ENCODE measurements at places on chromosomes 5 and 9.

DNA sequence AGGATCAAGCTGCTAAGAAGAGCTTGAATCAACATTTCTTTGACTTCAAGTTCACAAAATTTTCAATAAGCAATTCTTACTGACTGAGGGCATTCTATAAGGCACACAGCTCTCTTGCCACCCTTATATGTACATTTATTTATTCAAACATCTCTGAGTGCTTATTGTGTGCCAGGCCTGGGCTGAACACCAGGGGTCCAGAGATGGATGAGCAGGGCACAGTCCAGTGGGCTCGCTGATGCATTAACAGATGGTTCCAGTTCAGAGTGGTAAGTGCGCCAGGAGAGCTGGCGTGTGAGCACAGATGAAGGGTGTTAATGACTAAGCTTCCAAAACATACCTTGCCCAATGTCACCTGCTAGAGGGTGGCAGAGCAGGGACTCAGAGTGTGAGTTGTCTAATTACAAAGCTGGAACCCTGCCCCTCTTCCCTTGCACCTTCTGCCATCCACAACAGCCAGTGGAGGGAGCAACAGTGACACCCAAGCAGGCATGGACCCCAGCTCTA, 24.6 kb downstream of the ALG2 start:
- no peak for DNase-seq

- DNase-seq = no peak
Observed at GRCh38 chr5:57804505-57804904, 321.9 kb upstream of the ACTBL2 start.

DNA sequence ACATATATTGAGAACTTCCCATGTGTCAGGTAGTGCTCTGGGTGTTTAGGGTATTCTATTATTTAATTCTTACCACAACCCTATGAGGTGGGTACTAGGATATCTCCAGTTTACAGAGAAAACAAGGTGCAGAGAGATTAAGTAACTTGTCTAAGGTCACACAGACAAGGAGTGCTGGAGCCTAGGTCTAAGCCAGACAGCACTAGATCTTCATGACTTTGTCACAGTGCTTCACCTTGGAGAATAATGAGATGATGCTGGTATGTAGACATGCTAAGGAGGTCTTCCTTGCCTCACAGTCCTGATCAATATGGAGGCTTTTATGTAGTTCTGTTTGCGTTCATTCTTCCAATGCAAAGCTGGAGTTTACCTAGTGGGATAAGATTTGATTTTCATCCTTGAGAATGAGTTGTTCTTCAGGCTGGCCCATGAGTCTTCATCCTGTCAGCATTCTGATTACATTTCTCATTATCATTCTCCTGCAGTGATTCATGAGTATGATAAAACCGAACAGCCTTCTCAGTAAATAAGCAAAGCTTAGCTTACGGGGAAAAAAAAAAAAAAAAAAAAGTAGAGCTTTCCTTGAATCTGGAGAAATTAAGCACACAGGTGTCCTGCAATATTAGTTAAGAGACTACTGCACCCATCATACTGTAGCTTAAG, 176.3 kb downstream of the C9orf152 start:
- no peak for DNase-seq

DNA sequence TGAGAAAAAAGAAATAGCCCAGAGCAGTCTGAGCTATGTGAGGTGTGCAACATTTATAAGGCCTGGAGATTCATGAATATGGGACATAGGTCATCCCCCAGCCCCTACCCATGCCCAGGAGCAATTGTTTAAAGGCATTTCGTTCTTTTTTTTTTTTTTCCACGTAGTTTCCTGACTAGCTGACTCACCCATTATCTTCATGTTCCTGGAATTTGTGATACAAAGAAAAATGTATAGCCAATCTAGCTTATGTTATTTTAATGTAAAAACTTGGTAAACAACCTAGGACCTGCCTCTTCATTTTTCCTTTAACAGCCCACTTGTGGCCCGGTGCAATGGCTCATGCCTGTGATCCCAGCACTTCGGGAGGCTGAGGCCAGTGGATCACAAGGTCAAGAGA, 81.3 kb downstream of the OSTF1 start:
- no peak for DNase-seq

GRCh38 chr9:117869287-117869686, 165.1 kb downstream of the TLR4 start:
- DNase-seq = no peak

DNA sequence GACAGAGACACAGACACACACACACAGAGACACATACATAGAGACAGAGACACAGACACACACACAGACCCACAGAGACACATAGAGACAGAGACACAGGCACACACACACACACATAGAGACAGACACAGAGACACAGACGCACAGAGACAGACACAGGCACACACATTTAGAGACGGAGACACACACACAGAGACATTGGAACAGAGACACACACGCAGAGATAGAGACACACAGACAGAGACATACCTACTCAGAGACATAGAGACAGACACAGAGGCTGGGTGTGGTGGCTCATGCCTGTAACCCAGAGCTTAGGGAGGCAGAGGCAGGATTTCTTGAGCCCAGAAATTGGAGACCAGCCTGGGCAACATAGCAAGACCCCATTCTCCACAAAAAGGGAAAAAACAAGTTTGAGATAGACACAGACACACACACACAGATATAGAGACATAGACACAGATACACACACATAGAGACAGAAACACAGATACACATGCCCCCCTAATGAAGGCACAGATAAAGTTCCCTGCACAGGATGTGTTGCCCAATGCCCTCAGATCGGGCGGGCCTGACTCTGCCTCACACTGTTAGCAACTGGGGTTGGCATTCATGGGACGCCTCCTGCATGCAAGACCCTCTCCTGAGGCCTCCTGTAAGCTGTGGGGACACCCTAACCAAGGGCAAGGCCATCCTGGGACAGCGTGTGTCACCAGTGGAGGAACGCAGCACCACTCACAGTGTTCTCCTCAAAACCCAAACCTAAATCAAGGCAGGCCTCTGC, 3.3 kb upstream of the RALGDS start:
- no peak for DNase-seq

DNA sequence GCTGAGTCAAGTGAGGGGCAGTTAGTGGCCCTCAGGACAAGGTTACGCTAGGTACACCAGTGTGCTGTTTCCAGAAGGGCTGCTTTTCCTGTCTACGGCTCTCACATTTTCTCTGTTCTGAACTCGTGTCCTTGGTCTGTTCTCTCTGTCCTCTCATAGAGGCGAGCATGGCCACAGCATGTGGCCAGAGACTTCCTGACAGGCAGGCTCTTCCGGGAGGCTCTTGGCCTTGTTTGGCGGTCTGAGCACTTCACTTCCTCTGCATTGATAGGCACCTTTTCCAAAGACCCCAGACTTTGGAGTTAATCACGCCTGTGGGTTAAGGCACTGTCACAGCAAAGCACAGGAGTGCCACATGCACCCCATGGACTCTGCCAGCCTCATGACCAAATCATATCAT, 1.2 kb downstream of the CKMT2 start:
- DNase-seq = no peak

DNA sequence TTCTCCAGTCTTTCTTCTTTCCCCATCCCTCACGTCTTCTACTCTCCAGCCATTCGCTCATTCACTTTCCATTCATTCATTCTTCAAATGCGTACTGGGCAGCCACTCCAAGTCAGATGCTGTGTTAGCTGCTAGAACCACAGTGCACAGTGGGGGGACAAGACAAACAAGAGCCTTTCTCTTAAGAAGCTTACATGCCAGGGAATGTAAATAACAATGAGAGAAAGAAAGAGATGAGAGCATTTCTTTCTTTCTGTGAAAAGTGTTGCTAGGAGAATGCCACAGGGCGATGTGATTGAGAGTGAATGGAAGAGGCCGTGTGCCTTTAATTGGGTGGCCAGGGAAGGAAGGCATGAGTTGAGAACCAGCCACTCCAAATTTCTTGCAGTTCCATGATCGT, 46.3 kb upstream of the SMIM23 start:
- no peak for DNase-seq

- no peak for DNase-seq
Observed at GRCh38 chr9:133852431-133852830, 114.3 kb upstream of the SARDH start.

GRCh38 chr9:37187713-37188439, 67.5 kb downstream of the ZCCHC7 start:
- DNase-seq = peak; percentile 52
